Thoracic aorta (tissue), 2 donors: ENCODE measurements at places on chromosomes 11 and 22. TPM values are rescaled to one million over a fixed set of nuclear protein-coding genes. Genes with fewer than 3 reads are reported as not detected.

AKIP1 gene
- total RNA-seq = 28.8 TPM

GLYATL1 gene
- not detected for total RNA-seq

- no peak for DNase-seq
Measured at GRCh38 chr11:81602508-81602907, 1131.2 kb downstream of the FAM181B start.

PITPNB gene
- 111 TPM for total RNA-seq

- no peak for DNase-seq
Measured at GRCh38 chr11:24594401-24594800, 97.5 kb downstream of the LUZP2 start.

GRCh38 chr11:65416841-65417701 lies 5.5 kb upstream of the NEAT1 start:
- DNase-seq = no peak

DNA sequence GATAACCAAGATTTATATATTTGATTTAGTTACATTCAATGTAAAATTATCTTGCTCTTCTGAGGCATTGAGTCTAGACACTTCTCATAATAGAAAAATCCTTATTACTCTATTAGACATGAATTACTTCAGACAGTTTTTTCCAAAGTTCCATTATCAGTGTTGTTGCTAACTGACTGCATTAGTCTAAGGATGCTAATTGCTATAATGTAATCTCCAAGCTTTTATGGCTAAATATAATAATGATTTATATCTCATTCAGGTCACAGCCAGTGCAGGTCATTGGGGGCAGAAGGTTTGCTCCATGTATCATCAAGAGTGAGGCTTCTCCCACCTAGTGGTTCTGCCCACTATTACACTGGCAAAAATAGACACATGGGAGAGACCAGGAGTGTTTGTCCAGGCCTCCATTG lies 377.2 kb upstream of the DDI1 start:
- DNase-seq = no peak

GRCh38 chr11:100978442-100978841 lies 151.2 kb downstream of the PGR start:
- no peak for DNase-seq

- DNase-seq = no peak
Measured at GRCh38 chr11:94776351-94777321, 8.5 kb downstream of the AMOTL1 start.

TSG101 gene
- 68.4 TPM for total RNA-seq
